GOT3 (cell line): ENCODE measurements at places on chromosomes 4 and X.
A peak's percentile ranks its signal among the peaks of the same experiment; 100 is the strongest.

GRCh38 chr4:12723849-12724447 is 760.2 kb downstream of the RAB28 start:
- DNase-seq: no peak

DNA sequence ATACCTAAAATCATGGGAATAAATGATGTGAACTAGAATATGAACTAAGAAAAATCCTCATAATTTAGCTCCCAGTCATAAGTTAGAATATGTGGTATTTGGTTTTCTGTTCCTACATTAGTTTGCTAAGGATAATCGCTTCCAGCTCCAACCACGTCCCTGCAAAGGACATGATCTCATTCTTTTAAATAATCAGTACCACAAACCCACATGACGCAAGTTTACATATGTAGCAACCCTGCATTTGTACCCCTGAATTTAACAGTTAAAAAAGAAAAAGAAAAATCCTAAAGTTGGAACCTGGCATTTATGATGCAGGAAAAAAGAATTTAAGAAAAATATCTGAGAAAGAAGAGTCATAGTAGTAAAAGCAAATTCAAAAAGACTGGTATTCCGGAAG is 13.3 kb downstream of the UBA6 start:
- DNase-seq: no peak

DNA sequence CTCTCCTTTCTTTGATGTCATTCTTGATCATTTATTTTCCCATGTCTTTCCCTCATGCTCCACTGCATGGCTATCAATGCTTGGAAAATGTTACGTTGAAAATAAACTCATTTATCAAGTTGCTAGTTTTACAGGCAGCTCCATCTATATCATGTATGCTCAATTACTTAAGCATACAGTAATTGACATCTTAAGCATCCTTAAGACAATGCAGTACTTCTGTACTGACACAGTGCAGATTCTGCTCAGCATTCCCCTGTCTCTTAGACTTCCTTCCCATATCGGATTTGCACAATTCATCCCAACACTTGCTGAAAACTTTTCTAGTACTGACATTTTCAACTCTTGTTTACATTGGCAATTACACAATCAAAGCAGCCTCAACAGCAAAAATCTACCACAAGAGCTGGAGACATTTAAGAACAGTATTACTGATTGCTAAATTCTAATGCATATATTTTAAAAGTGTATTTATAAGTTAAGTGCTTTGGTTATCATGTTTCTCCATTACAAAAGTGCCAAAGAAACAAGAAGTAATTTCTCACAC is 165.6 kb downstream of the ATP10D start:
- DNase-seq: no peak

DNA sequence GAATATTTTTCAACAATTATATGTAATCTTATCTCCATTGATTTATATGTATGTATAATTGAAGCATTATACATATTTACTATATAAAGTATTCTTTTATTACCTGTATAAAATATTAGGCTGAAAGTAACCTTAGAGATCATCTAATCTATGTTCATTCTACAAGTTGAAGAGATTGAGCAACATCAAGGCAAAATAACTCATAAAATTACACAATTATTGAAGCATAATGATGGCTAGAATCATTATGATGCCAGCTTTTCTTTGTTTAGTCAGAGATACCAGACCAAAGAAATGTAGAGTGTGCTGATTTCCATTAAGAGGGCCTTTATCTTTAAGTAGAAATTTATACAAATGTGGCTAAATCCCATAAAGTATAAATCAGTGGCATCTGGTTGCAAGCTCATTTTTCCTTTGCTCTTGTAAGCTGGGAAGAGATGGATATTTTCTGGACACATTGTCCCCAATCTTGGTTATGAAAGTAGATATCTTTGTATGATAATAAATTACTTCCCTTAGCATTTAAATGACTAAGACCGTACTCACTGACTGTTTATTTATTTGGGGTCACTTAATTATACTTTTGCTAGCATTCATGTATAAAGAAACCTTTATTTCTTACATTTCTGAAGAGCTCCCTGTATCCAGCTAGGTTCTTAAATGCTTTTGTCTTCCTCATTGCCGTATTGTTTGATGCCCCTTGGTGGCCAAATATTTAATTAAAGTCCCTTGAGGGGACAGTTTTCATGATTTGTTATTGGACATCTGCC is 339.8 kb downstream of the PCDH7 start:
- no peak for DNase-seq

DNA sequence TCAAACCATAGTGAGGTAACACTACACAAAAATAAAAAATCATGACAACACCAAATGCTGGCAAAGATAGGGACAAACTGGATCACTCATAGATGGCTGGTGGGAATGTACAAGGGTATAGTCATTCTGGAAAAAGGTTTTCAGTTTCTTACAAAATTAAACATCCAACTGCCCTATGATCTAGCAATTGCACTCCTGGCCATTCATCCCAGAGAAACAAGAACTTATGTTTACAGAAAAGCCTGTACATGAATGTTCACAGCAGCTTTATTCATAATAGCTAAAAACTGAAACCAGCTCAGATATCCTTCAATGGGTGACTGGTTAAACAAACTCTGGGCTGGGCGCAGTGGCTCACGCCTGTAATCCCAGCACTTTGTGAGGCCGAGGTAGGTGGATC is 43.3 kb downstream of the NYX start:
- DNase-seq: no peak

DNA sequence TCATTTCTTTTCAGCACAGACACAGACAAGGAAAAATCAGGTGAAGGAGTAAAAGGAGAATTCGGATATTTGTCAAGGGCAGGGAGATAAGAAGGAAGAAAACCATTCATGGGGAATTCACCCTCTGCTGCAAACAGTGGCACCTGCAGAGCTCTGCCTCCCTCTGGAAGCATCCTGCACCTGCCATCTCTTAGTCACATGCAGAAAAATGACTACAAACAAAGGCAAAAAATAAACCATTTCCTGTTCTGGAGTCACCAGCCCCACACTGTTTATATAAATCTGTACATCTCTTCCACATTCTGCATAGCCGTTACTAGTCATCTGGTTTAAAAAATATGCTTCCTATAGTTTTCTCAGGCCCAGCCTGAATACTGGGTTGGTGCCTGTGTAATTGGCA is 205.3 kb downstream of the ARAP2 start:
- DNase-seq: no peak

- DNase-seq: no peak
Measured at GRCh38 chr4:168451331-168451730, 29.0 kb downstream of the DDX60L start.

DNA sequence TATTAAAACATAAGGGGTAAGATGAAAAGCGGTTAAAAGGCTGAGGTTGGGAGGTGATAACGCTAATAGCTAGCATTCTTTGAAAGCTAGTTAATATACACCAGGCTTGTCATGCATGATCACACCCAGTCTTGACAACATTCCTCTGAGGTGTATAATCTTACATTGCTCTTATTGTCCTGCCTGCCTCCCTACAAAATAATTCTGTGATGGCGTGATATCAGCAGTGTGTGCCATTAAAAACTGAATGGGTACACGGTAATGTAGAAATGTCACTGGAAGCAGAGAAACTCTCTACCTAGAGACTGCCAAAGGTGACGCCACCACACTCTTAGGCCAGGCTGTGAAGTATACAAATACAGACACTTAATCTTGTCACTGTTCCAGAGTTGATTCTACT is 68.1 kb downstream of the DIAPH2 start:
- DNase-seq: no peak

DNA sequence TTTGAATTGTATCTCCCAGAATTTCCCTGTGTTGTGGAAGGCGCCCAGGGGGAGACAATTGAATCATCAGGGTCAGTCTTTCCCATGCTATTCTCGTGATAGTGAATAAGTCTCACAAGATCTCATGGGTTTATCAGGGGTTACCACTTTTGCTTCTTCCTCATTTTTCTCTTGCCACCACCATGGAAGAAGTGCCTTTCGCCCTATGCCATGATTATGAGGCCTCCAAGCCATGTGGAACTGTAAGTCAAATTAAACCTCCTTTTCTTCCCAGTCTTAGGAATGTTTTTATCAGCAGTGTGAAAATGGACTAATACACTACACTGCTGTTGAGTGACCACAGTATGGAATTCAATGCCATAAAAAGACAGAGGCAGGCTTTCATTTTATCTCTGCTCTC is 12.2 kb downstream of the CENPC start:
- no peak for DNase-seq

GRCh38 chrX:151970661-151971060 is 3.8 kb downstream of the GABRE start:
- DNase-seq: peak; percentile 42

DNA sequence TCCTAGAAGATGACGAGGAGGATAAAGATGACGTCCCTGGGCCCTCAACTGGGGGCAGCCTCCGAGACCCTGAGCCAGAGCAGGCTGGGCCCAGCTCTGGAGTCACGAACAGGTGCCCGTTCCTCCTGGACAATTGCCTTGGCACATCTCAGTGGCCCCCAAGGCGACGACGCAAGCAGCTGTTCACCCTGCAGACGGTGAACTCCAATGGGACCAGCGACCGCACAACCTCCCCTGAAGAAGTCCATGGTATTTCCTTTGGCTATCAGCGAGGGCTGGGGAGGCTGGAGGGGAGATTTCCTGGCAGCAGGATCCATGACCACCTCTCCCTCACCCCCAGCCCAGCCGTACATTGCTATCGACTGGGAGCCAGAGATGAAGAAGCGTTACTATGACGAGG is 11.9 kb downstream of the USP11 start:
- DNase-seq: no peak

DNA sequence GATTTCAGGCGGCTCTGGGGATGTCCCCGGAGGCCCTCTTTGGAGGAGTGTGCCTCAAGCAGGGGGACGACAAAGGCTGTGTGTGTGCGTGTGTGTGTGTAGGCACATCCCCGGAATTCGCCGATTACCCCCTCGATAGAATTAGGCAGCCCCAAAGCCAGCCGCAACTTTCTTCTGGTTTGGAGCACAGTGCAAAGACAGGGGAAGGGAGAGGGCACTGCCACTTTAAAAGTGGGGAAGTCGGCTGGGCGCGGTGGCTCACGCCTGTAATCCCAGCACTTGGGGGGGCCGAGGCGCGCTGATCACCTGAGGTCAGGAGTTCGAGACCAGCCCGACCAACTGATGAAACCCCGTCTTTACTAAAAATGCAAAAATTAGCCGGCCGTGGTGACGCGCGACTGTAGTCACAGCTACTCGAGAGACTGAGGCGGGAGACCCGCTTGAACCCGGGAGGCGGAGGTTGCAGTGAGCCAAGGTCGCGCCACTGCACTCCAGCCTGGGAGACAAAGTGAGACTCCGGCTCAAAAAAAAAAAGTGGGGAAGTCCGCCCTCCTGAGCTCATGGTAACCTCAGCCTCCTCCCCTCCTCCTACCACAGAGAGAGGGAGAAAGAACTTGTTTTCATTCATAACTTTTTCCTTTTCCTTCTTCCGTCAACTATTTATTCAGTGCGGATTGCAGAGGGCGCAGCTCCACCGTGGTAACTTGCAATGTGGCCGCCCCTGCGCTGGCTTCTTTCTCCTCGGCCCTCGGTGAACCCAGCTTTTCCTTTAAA is 2.4 kb downstream of the SPRY1 start:
- DNase-seq: no peak

- DNase-seq: no peak
Measured at GRCh38 chrX:29257521-29257920, 670.3 kb downstream of the IL1RAPL1 start.

DNA sequence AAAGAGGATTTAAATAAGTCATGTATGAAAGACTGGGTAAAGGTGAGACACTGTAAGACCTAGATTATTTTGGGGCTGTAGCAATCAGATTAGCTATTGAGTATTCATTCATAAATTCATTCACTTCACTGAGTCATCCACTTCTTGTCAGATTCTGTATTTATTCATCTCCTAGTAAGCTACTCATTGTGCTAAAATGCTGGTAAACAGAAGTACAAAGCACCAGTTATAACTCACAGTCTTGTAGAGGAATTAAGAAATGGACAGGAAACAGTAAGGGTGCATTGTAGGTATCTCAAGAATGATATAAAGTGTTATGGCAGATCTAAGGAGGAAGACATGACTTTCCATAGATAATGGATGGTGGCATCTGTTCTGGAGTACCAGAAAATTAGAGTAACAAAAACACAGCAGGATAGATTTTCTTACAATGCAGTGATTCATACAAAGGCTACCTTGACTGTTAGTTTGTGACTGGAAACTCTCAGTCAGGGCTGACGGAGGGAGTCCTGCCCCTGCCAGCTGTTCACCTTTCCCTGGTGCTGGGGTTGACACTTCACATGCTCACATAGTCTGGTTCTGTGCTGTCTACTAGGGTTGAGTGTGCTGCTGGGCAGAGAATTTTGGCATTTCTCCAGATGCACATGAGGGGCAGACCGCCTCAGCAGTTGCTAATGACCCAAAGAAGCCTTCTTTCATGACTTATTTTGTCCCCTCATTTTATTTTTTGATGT is 26.5 kb upstream of the HAND2 start:
- no peak for DNase-seq

- no peak for DNase-seq
Measured at GRCh38 chr4:86918539-86919072, 16.2 kb upstream of the AFF1 start.

DNA sequence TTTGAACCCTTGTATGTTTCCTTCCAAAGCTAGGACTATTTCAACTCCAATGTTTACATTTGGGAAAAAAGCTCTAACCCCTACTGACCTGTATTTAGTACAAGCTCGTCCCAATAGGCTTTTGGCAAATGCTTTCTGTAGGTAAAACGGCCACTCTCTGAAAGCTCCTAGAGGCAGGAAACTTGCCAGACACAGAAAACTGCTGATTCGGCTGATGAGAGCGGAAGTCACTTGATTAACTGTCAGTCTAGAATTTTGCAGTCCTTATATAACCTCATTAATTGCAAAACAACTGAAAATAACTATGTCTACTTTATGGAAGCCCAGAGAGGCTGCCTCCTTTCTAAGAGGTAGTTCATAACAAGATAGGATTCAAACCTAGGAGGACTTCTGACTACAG is 108.1 kb downstream of the TSPAN7 start:
- DNase-seq: no peak

DNA sequence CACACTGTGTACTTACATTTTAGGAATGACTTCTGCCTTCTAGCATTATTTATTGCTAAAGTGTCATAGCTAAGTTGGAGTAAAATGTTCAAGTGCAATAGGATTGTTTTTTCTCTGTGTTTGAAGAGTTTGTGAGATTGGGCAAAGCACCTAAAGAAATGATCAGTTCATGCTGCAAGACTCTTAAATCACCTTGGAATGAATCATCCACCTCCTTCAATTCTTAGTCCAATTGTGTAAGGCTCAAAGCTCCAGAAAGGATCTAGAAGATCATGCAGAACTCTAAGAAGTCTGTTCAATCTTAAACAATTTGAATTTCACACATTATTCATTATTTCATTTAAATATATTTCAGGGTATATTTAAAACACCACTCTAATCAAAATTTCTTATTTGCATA is 137.1 kb downstream of the AMELX start:
- no peak for DNase-seq

DNA sequence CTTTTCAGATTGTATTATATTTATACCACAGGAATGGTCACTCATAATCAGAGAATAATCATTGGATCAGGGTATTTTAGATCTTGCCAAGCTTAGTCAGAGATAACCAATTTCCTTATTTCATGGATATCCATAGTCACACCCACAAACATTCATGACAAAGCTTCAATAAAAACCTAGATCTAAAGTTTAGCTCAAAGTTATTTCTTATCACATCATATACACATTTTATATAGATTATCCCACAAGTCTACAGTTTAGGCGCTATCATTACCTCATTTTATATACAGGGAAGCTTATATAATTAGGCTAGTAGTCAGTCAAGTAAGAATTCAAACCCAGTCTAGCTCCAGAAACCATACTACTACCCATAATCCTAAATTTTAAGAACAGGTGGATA is 82.3 kb downstream of the SLC10A7 start:
- DNase-seq: no peak

GRCh38 chr4:123545667-123546572 is 149.3 kb downstream of the SPRY1 start:
- no peak for DNase-seq
